ENCODE measurements at places on chromosomes 4 and X.

DNA sequence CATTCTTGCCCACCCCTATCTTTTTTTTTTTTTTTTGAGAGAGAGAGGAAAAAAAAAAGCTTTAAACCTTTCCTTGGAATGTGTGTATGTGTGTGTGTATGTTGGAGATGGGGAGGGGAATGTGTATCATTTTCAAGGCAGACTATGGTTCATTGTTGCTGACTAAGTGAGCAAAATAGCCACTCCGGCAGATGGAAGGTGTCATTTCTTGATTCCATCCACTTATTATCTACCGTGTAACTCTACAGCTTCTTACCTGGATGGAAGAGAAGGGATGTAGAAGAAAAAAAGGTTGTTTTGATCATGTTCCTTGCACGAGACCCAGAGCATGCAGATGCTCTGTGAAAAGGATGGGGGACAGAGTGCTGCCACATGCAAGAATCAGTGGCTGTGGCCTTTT is 5.9 kb upstream of the GK2 start:
- DNase-seq, result no peak

DNA sequence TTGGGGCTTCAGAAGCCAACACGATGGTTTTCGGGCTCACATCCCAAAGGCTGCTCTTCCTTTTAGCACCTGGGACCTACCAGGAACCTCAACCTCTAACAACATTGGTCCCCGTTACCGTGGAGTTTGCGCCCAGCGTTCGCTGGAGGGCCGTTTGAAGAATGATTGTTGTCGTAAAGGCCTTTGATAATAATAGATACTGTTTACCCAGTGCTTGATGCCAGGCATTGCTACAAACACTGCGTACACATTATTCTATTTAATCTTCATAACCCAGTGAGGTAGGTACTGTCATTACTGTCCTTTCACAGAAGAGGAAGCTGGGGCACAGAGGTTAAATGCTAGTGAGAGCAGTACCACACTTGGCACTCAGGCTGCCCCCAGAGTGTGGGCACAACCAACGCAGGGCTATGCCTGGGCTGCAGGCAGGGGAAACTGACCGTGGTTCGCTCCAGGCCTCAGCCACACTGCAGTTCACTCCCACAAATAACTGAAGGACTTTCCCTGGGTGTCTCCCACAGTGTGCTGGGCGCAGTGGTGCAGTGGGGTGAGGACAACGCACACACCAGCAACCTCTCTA is 1.0 kb upstream of the ACSL1 start:
- no peak for DNase-seq

DNA sequence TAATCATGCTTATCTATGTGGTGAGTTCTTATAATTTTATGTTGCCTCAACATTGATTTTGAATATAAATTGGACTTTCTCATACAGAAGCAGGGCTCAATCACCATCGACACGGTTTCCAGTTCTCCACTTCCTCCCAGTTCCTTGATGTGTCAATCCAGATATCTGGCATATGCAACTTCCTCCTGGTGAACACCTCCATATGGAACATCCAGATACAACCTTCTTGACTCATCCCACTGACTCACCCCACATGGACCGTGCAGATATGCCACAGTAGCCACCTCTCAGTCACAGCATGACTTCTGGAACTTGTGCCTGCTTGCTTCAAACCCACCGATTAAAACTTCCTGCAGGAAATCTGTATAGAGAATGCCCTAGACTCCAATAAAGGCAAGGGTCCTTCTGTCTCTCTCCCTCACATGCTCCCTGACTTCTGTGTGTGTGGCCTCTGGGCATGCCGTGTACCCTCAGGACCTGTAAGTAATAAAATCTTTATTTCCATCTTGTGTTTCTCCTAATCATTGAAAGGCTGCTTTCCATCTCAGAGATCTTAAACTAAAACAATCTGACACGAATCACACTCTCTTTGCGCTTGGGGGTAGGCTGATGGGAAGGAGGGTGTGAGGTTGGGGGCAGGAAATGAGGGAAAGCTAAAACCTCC is 67.0 kb downstream of the HTRA3 start:
- no peak for DNase-seq

DNA sequence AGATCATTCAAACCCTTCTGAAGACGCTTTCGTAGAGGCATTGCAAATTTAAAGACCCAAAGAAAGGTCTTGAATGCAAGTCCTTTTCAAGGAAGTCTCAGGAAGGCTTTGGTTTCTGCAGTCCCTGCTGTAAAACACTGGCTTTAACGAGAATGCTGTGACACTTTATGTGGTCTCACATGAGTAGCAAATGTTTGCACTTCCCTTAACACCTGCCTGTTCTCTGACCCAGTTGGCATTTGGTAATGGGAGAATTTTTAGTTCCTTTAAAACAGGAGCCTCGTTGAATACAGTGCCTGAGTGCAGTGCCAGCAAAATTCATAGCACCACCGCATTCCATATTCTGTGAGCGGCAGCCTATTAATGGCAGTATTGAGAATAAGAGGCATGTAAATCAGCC is 330.5 kb upstream of the PRKX start:
- DNase-seq, result no peak
